Hematopoietic multipotent progenitor cell treated with erythropoietin and hydrocortisone succinate and interleukin-3 and kit ligand, for 8 days (in vitro differentiated cells): ENCODE measurements at places on chromosomes 3 and 15.

DNA sequence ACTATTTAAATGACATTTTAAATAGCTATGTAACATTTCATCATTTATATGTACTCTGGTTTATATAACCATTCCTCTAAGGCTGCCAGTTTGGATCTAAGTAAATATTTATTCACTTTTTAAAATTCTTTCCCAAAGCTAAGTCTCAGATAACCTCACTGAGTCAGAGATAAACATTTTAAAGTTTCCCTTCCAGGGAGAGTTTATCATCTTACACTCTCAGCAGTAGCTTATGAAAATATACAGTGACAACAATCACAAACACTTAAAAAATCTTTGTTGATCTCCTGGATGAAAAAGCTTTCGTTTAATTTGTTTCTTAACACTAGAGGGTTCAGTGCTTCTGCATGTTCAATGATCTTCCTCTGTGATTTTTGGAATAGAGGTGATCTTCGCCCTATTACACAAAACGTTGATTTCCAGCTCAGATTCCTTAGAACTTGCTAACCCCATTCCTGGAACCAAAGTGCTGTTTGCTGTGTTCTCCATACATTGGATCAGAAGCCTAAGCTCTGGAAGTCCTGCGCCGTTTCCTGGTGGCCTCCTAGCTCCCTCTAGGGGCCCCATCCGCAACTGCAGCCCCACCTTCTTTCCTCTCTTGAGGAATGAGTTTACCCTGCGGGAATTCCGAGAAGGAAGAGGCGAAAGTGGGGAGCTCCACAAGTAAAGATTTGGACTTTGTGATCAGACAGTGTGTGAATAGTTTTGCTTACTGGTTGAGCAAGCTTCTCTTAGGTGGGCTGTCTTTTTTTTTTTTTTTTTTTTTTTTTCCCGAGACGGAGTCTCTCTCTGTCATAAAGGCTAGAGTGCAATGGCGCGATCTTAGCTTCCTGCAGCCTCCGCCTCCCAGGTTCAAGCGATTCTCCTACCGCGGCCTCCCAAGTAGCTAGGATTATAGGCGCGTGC lies 29.3 kb upstream of the SACM1L start:
- peak; percentile 56 for DNase-seq

- DNase-seq = no peak
Observed at GRCh38 chr15:47339800-47340570, 377.3 kb upstream of the SEMA6D start.

DNA sequence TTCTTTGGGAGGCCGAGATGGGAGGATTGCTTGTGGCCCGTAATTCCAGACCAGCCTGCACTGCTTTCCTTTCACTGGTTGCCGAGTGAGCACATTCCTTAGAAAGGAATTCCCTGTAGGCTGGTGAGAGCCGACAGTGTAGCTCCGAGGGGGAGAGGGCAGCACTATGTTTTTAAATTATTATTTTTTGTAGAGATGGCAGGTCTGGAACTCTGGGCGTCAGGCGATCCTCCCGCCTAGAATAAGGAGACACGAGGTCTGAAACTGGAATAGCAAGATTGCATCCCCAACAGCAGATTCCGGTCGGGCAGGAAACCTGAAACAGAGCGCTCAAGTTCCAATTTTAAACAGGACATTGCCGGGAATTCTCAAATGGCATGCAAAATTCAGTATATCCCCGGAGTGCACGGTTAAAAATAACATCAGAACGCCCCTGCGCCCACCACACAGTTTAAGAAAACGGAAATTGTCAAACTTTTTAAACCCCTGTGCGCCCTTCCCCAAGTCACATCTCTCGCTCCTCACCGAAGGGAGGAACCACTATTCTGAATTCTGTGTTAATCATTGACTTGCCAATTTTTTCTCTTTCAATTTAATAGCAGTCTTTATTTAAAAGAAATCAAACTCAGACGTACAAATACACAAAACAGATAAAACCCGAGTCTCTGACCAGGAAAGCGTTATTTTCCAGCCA lies 643 bp upstream of the RNU5B-1 start:
- DNase-seq = peak; percentile 65

GRCh38 chr3:195031574-195032003 lies 239.4 kb downstream of the XXYLT1 start:
- DNase-seq = no peak

DNA sequence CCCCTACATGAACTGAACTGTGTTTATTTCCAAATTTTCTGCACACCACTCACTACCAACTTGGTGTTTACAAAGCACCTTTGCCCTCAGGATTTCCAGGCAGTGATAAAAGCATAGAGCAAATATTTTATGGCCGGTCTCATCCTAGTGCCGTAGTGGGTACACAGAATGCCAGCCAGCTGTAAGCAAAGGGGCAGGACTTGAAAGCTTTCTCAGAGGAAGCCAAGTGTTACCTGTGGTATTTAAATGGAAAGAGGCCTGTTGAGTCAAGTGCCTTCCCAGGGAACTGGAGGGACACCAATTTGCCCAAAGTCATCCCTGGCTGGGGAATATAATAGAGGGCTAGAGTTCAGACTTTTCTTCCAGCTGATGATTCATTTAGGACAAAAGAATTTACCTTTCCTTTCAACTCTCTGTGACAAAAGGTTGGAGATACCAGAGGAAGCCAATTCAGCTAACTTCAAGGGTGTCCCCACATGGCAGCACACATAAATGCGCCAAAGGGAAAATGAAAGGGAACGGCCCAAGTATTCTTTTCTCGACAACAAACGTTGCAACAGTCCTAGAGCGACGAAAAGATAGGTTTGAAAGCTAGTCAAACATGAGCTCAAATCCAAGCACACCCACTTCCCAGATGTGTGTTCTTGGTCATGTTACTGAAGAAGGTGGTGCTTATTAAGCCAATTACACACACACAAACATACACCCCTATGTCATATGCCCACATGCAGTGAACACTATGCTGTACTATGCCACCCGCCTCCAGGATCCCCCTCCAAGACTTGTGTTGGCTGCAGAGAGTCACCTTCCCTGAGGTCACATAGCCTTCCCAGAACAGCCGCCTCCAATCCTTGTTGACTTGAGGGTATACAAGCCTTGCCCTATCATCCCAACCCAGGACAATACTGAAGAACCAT lies 27.7 kb downstream of the MAGI1 start:
- no peak for DNase-seq
